Fibroblast of skin of abdomen (primary cell): ENCODE measurements at places on chromosomes 1 and 21.

GRCh38 chr1:200342511-200343311 is 67.1 kb downstream of the ZNF281 start:
- DNase-seq: peak; percentile 91

GRCh38 chr1:18632783-18633421 is 2.3 kb downstream of the PAX7 start:
- DNase-seq: no peak

DNA sequence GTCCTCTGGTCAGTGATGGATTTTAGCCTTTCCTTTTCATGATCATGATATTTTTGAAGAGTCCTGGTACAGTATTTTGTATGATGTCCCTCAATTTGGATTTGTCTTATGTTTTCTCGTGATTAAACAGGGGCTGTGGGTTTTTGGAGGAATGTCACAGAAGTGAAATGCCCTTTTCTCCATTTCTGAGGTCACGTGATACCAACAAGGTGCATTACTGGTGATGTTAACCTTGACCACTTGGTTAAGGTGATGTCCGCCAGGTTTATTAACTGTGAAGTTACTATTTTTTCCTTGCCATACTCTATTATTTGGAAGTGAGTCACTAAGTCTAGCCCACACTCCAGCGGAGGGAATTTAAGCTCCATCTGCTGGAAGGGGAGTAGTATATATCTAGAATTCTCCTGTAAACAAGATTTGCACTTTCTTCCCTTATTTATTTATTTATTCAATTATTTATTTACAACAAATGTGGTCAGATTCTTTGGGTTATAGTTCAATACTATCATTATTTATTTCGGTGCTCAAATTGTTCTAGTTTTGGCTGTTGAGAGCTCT is 123.4 kb downstream of the HIVEP3 start:
- peak; percentile 60 for DNase-seq

DNA sequence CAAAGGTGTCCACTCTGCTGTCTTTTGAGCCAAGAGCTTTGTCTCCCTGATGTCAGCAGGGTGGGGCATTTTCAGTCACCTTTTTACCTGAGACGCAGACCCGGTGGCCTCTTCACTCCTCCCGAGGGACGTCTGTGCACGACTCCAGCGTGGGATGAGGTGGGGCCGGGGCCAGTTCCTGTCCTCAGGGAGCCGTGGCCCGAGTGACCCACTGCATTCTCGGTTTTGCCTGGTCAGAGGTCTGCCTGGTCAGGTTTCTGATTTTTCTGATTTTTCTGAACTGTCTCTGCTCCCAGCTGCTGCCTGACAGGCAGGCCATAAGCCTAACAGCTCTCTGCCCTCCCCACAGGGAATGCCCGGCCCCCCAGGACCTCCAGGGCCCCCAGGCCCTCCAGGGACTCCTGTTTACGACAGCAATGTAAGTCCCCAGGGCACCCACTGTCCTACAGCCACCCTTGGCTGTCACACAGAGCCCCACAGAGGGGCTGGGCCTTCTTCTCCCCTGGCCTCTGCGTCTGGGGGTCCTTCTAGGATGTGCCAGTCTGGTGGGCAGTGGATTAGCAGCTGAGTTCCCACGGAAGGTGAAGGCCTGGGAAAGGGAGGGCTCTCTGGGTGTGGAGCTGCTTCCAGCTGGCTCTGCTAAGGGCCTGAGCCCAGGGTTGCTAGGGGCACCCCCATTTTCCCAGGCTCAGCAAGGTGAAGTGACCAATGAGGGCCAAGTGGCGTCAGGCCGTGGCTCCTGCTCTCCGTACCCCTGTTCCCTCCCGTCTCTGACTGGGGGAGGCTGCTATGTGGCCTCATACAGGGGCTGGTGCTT is 45.9 kb downstream of the SLC19A1 start:
- no peak for DNase-seq

DNA sequence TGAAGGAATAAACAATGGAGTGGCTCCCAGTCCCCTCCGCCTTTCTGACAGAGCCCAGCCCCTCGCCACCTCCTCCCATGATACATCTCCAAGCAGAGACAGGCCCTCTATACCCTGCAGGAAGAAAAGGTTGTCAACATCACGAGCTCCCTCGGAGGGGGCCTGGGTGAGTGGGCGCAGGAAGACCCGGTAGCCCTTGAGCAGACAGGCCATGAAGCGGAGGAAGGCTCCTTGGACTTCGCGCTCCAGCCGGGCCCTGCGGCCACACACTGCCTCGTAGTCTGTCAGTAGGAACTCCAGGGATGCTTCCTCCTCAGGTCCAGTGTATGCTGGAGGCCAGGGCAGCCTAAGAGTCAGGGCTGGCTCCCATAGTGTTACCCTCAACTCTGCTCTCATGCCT is 7.0 kb downstream of the DENND4B start:
- DNase-seq: no peak

GRCh38 chr1:28417926-28418637 is 48.5 kb downstream of the PHACTR4 start:
- no peak for DNase-seq

GRCh38 chr1:37306871-37307270 is 167.5 kb upstream of the ZC3H12A start:
- DNase-seq: no peak

- DNase-seq: peak; percentile 47
Observed at GRCh38 chr1:64171797-64172281, 31.6 kb upstream of the UBE2U start.

DNA sequence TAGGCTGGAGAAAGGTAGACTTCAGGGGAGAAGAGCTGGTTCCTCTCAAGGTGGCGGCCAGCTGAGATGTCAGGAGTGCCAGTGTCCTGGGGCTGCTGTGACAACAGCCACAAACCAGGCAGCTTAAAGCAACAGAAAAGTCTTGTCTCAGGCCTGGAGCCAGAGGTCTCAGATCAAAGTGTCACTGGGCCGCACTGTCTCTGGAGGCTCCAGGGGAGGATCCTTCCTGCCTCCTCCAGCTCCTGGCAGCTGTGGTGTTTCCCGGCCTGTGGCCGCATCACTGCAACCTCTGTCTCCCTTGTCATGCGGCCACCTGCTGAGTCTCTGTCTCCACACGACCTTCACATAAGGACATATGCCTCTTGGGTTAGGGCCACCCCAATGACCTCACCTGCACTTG is 24.4 kb upstream of the TSPEAR start:
- no peak for DNase-seq

GRCh38 chr1:110107867-110108469 is 4.3 kb upstream of the UBL4B start:
- no peak for DNase-seq

GRCh38 chr1:6508154-6508815 is 16.8 kb upstream of the PLEKHG5 start:
- DNase-seq: no peak

- no peak for DNase-seq
Observed at GRCh38 chr1:101161619-101162018, 75.2 kb upstream of the S1PR1 start.

GRCh38 chr1:60924964-60925798 is 157.2 kb upstream of the NFIA start:
- DNase-seq: no peak
